Activated CD4-positive, alpha-beta T cell treated with anti-CD3 and anti-CD28 coated beads, Interleukin-2, amount 50 U/mL, for 48 hours (primary cell): ENCODE measurements at places on chromosomes 6 and 20.
A peak's percentile ranks its signal among the peaks of the same experiment; 100 is the strongest.

DNA sequence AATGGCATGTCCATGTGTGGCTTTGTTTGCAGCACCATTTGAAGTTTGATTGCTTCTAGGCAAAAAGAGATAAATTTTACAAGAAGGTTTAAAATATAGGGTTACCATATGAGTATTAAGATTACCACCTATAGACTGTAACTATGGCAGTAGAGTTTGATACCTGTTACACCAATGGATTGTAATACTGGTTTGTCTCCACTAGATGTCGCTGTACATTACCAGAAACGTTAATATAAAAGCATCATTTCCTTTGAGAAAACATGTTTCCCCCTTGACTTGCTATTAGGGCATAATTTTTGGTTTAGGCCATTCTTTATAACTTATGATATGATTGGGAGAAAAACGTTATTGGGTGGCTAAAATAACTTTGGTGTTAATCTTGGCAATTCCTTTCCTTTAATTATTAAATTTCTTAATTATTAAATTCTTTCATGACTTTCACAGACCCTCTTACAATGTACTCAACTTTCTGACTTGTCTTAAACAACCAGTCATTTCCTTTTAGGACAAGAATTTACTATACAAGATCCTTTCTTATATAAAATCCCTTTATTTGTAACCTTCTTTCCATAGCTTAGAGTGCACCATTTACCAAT, 42.8 kb downstream of the HLA-DPB1 start:
- no peak for DNase-seq

- DNase-seq = peak; percentile 50
These were observed 48.1 kb downstream of the NOL4L start for GRCh38 chr20:32536851-32537656.

- no peak for DNase-seq
These were observed 18.9 kb downstream of the GSTA4 start for GRCh38 chr6:52976149-52976548.

GRCh38 chr6:42505385-42505718, 53.6 kb upstream of the TRERF1 start:
- DNase-seq = no peak

GRCh38 chr6:13228264-13229204, 99.8 kb downstream of the TBC1D7 start:
- DNase-seq = no peak

DNA sequence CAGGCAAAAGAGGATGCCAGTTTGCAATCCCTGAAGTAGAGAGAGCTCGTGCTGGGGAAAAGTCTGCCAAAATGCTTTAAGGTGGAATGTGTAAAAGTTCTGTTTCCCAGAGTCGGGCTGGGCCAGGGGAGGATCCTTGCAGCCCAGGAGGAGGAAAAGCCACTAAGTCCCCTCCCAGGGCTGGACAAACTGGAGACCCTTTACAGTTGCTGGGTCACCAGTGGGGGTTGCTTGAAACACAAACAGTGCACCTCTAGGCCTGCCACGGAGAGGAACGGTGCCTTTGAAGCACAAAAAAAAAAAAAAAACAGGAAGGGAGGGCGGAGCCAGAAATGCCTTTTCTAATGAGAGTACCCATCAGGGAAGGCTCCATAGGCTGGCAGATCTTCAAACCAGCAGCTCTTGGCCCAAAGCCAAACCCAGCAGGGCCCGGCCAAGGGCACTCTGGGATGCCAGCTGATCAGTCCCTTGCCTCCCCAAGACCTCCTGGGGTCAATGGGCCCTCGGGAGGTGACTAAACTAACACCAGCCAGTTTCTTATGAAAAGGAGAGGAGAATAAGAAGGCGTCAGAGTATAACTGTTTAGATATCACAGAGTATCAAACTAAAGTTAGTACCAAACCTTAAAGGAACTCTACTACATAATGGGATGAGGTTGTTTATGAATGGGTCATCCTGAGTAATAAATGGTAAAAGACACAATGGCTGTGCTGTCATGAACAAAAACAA, 23.7 kb downstream of the HLA-A start:
- DNase-seq = peak; percentile 55
